ENCODE measurements at places on chromosomes 13 and 19. TPM values are rescaled to one million over a fixed set of nuclear protein-coding genes. Genes with fewer than 3 reads are reported as not detected.

GRCh38 chr19:46147791-46148288 lies at the start of gene IGFL2:
IGFL2 (plus strand) TSS chr19:46148238; CDS start chr19:46148279, 41 bp downstream.
- H3K27me3 ChIP-seq = no peaks in the 10 kb centered on the region
- no peak within 1 kb of the TSS for H3K4me3 ChIP-seq
- peaks cover 32% of the 10 kb centered on the region for H3K4me1 ChIP-seq
- H3K36me3 ChIP-seq = no peaks in the 10 kb centered on the region
- peak within 1 kb of the TSS; percentile 90 for H3K27ac ChIP-seq

Gene FGF22
- not detected for total RNA-seq

- no peak overlapping the region for H3K4me3 ChIP-seq
- H3K27me3 ChIP-seq = no peaks in the 10 kb centered on the region
- H3K27ac ChIP-seq = no peak overlapping the region
- peaks cover 11% of the 10 kb centered on the region for H3K4me1 ChIP-seq
- peaks cover 5% of the 10 kb centered on the region for H3K36me3 ChIP-seq
These were observed 49.1 kb downstream of the NFIX start for GRCh38 chr19:13044231-13044836.

Gene IGSF23
- total RNA-seq = not detected

- H3K4me1 ChIP-seq = peaks cover 7% of the 10 kb centered on the region
- H3K4me3 ChIP-seq = no peak overlapping the region
- no peak for DNase-seq
- no peaks in the 10 kb centered on the region for H3K27me3 ChIP-seq
- no peak overlapping the region for H3K27ac ChIP-seq
These were observed 6.9 kb downstream of the REX1BD start for GRCh38 chr19:18595475-18595874.

Gene SERTM1
- total RNA-seq = not detected

- peak; percentile 52 for DNase-seq
- no peaks in the 10 kb centered on the region for H3K36me3 ChIP-seq
- H3K4me3 ChIP-seq = peak overlapping the region; percentile 56
- H3K27ac ChIP-seq = no peak overlapping the region
- peaks cover 38% of the 10 kb centered on the region for H3K27me3 ChIP-seq
These were observed 19.8 kb upstream of the TCF3 start for GRCh38 chr19:1672038-1672768.

GRCh38 chr13:23912469-23912868 lies 15.2 kb upstream of the C1QTNF9B start:
- H3K36me3 ChIP-seq = no peaks in the 10 kb centered on the region
- H3K27me3 ChIP-seq = peaks cover 35% of the 10 kb centered on the region
- H3K4me3 ChIP-seq = no peak overlapping the region
- no peak overlapping the region for H3K27ac ChIP-seq
- peaks cover 6% of the 10 kb centered on the region for H3K4me1 ChIP-seq
- no peak for DNase-seq

- no peak for DNase-seq
- no peaks in the 10 kb centered on the region for H3K27me3 ChIP-seq
- H3K4me1 ChIP-seq = no peaks in the 10 kb centered on the region
- H3K4me3 ChIP-seq = no peak overlapping the region
- H3K36me3 ChIP-seq = peaks cover 9% of the 10 kb centered on the region
- H3K27ac ChIP-seq = no peak overlapping the region
These were observed 9.1 kb downstream of the PLD3 start for GRCh38 chr19:40357640-40358039.

DNA sequence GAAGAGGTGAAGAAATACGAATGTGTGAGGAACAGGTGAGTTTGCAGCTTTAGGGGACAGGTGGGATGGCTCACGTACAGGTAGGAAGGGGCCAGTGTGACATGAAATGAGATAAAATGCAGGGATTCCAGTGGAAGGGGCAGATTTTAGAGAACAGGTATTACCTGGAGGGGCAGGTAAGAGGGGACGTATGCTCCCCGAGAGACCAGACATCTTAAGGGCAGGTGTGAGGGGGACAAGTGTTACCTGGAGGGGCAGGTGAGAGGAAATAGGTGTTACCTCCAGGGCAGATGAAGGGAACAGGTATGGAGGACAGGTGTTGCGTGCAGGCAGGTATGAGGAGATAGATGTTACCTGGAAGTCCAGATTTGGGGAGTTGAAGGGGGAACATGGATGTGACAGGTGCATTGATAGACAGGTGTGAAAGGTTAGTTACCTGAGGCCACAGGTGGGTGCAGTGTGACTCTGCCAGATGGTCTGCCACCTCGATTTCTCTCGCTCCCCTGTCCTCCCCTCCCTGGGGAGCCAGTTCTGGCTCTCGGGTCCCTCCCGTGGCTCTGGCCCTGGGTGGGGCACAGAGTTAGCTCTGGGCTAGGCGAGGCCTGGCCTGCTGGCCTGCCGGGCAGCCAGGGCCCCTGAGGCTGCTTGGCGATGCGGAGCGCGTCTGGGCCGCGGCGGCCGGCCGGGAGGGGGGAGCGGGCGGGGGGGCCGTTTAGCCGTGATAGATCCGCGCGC lies 2.1 kb downstream of the ERFL start:
- H3K4me1 ChIP-seq = peaks cover 12% of the 10 kb centered on the region
- no peak for DNase-seq
- no peak overlapping the region for H3K4me3 ChIP-seq
- no peak overlapping the region for H3K27ac ChIP-seq

GRCh38 chr13:67620665-67621064 lies 390.5 kb upstream of the PCDH9 start:
- H3K27ac ChIP-seq = no peak overlapping the region
- H3K36me3 ChIP-seq = no peaks in the 10 kb centered on the region
- no peak overlapping the region for H3K4me3 ChIP-seq
- H3K27me3 ChIP-seq = no peaks in the 10 kb centered on the region
- H3K4me1 ChIP-seq = peaks cover 23% of the 10 kb centered on the region

Gene TMEM145
- not detected for total RNA-seq

Gene DMKN
- total RNA-seq = 90.7 TPM

DNA sequence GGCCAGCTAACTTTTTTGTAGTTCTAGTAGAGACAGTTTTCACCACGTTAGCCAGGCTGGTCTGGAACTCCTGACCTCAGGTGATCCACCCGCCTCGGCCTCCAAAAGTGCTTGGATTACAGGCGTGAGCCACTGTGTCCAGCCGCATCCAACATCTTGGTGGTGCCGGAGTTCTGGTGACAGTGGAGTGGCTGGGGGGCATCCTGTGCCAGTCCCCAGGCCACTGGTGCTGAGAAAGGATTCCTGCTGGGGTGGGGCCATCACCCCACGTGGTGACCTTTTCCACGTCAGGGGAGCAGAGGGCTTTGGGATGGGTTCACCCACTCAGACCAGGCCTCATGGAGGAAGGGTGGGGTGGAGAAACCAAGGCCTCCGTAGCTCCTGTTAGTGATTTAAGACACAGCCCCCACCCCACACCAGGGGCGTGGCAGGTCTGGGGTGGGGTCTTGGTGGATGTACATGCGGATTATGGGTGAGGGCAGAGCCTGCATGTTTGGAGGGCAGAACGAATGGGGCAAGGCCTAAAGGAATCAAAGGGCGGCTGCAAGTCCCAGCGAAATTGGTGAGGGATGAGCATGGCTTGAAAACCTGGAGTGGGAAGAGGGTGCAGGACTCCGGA lies 12.9 kb upstream of the TUBB4A start:
- H3K4me3 ChIP-seq = no peak overlapping the region
- H3K27ac ChIP-seq = no peak overlapping the region
- no peak for DNase-seq
- no peaks in the 10 kb centered on the region for H3K36me3 ChIP-seq
- H3K4me1 ChIP-seq = peaks cover 17% of the 10 kb centered on the region

GRCh38 chr13:50991579-50992521 lies 82.3 kb downstream of the RNASEH2B start:
- no peaks in the 10 kb centered on the region for H3K27me3 ChIP-seq
- no peak overlapping the region for H3K4me3 ChIP-seq
- H3K4me1 ChIP-seq = no peaks in the 10 kb centered on the region
- H3K27ac ChIP-seq = no peak overlapping the region

GRCh38 chr19:51166846-51167490 lies 24.9 kb downstream of the SIGLEC7 start:
- H3K36me3 ChIP-seq = no peaks in the 10 kb centered on the region
- no peaks in the 10 kb centered on the region for H3K4me1 ChIP-seq
- DNase-seq = no peak
- no peak overlapping the region for H3K27ac ChIP-seq
- H3K4me3 ChIP-seq = no peak overlapping the region

DNA sequence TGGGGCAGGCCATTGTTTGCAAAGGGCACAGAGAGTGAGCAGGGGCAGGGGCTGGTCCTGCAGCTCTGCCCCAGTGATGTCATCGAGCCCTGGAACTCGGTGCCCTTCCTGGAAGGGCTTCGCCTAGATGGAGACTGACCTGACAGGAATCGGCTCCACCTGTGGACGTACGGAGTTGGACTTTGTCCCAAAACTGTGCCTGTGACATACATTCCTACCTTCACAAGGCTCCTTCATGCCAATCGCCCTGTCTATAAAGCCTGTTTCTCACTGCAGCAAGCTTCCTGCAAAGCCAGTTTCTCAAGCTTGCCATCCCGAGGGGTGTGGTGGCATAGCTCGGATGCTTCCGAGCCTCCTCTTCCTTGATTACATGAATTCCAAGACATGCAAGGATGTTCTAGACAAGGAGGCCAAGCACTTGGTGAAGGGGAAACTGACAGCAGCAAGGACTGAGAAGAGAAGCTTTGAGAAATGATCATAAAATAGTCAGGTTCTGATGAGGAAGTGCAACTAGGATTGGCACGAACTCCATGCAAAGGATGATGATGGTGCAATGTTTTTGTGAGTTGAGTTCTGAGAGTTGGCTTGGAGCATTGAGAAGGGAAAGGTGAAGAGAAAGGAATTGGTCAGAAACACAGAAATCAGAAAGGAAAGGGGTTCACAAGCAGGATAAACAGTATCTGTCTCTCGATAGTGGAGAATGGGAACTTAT lies 73.6 kb upstream of the STK24 start:
- no peak overlapping the region for H3K4me3 ChIP-seq
- H3K27ac ChIP-seq = no peak overlapping the region
- DNase-seq = no peak
- no peaks in the 10 kb centered on the region for H3K36me3 ChIP-seq

- H3K4me1 ChIP-seq = peaks cover 24% of the 10 kb centered on the region
- H3K27me3 ChIP-seq = no peaks in the 10 kb centered on the region
- DNase-seq = no peak
- no peak overlapping the region for H3K4me3 ChIP-seq
- no peak overlapping the region for H3K27ac ChIP-seq
These were observed 96.8 kb downstream of the ATP8A2 start for GRCh38 chr13:25468325-25469168.

Gene SSC5D
- 0.33 TPM for total RNA-seq

- no peak overlapping the region for H3K27ac ChIP-seq
- H3K4me3 ChIP-seq = no peak overlapping the region
- H3K36me3 ChIP-seq = no peaks in the 10 kb centered on the region
- DNase-seq = no peak
- H3K27me3 ChIP-seq = peaks cover 22% of the 10 kb centered on the region
These were observed 750.6 kb downstream of the DIAPH3 start for GRCh38 chr13:59413126-59413525.
